ENCODE measurements at places on chromosomes 7 and 10.

GRCh38 chr10:86105181-86105580 is 261.4 kb downstream of the GRID1 start:
- no peak for DNase-seq

DNA sequence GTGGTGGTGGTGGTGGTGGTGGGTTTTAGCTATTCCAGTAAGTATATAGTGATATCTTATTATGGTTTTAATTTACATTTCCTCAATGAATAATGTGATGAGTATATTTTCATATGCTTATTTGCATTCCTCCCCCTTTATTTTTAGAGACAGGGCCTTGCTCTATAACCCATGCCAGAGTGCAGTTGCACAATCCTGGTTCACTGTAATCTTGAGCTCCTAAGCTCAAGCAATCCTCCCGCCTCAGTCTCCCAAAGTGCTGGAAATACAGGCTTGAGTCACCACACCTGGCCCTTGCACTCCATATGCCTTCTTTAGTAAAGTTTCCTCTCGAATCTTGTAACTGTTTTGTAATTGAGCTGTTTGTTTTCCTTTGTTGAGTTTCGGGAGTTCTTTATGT is 577.7 kb upstream of the AUTS2 start:
- DNase-seq: no peak

- no peak for DNase-seq
These were observed 102.4 kb downstream of the SMURF1 start for GRCh38 chr7:99041526-99041925.

DNA sequence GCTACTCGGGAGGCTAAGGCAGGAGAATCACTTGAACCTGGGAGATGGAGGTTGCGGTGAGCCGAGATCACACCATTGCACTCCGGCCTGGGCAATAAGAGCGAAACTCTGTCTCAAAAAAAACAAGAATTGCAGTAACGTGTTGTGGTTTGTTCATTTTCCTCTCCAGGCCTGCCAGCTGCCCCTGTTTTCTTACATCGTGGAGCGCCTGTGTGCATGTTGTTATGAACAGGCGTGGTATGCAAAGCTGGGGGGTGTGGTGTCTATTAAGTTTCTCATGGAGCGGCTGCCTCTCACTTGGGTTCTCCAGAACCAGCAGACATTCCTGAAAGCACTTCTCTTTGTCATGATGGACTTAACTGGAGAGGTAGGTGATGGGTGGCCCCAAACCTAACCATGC is 52.1 kb downstream of the TRRAP start:
- no peak for DNase-seq

All from NCI-H2081 treated with DMSO at 0.1 percent for 48 hours (cell line).